ELR (cell line): ENCODE measurements at places on chromosomes 2 and 18.

- DNase-seq = no peak
Measured at GRCh38 chr2:120586507-120587278, 149.0 kb upstream of the GLI2 start.

- no peak for DNase-seq
Measured at GRCh38 chr18:9849407-9850283, 36.1 kb upstream of the TXNDC2 start.

DNA sequence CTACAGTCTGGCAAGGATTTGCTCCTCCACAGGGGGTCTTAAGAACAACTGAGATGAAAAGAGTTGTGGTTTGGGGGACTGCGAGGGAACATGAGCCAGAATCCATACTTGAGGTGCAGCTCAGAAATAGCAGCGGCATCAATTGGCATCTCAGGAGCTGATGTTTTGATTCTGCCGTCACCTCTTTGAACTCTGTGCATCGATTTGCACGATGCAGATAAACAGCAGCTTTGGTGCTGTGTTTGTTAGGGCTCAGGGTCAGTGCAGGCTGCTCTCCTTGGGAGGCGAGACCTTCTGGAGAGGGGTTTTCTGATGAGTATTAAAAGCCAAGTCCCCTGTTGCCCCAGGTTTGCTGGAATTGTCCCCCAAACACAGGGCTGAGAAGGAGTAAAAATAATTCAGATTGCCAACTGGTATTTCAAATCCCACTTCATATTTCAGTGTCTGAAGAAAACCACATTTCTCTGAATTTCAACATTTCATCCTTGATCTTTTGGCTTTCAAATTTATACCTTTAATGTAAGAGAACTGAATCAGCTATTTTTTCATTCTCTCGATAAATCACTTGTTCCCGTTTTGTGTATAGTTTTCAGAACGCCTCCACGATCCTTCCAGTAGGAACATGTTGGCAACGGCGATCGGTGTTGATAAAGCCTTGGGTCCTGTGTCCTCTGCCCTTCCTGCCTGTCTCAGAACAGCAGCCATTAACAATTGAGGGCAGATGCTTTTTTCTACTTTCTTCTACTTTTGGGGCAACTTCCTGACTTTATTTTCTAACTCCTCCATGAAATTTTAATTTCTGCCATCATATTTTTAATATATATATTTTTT is 65.0 kb downstream of the RAB31 start:
- DNase-seq = no peak

DNA sequence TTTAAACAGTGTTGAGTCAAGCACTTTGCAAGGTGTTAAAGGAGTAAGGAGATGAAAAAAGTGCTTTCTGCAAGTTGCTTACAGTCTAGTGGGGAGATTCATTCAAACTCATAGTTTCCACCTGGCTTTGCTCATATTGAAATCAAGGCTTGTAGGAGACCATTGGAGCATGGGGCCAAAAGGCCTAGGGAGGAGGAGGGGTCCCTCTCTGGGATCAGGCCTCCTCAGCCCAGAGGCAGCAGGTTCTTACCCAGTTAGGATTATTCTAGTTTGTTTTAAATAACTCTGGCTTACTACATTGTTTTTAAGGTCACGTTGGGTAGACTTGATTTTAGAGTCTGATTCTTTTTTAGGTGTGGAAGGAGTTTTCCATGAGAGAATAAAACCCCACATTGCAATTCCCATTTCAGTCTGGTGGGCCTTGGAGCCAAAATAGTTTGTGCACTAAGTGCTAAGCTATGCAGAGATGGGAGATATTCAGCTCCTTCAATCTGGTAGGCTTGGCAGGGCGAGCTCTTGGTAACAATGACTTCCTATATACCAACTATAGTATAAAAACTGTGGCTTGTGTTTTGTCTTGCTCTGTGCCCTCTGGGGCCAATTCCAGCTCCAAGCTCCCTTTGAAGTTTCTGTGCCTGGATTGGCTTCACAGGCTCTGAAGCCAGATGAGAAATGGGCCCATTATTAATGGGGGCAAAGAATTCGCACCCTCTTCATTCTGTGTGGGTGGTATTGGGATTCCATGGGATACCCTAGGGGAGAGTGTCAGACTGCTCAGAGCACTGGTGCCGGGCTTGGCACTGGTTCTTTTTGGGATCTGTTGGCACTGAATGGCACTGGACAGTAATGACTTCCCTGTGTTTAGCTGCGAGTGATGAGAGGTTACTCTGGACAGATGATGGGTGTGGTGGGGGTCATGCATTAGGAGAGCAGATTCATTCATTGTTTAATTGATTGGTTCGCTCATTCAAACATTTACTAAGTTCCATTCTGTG is 301.1 kb downstream of the MYCN start:
- no peak for DNase-seq

GRCh38 chr18:29979881-29980280 is 1062.7 kb downstream of the DSC3 start:
- peak; percentile 19 for DNase-seq

- DNase-seq = no peak
Measured at GRCh38 chr2:65075605-65076344, 19.6 kb downstream of the CEP68 start.

GRCh38 chr2:236863729-236864126 is 222.0 kb upstream of the COPS8 start:
- no peak for DNase-seq

- no peak for DNase-seq
Measured at GRCh38 chr18:12373116-12373770, 3.8 kb downstream of the AFG3L2 start.

- no peak for DNase-seq
Measured at GRCh38 chr2:128809259-128809636, 490.6 kb upstream of the HS6ST1 start.

DNA sequence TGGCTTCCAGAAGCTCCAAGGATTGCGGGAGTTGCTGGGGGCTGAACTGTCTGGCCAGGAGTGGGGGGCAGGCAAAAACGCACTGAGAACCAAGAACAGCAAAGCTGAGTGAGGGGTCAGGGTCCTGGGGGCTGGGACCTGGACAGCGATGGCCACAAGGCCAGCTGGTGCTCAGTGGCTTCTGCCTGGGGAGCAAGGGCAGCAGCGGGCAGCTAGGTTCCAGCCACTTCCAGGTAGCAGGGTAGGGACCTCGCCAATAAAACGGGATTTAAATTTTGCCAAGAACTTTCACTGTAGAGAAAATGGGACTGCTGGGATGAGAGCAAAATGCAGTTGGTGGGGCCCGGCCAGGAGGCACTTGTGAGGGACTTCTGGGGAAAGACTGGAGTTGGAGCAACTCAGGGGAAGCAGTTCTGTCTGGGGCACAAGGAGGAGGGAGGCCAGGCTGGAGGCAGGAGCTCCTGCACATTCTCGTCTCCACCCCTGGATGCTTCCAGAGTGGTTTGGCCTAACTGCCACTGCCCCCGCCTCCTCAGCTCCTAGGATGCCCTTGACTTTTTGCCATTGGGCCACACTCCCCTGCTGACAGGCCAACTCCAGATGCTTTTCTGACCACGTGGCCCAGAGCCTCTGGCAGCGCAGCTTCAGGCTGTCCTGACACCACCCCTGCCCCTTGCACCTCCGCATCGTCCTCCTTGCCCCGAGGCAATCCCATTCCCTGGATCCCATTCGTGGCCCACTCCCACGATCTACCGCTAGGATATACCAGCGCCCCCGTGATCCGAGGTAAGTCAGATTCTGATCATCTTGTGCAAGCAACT is 5.5 kb upstream of the CCDC74A start:
- DNase-seq = no peak

DNA sequence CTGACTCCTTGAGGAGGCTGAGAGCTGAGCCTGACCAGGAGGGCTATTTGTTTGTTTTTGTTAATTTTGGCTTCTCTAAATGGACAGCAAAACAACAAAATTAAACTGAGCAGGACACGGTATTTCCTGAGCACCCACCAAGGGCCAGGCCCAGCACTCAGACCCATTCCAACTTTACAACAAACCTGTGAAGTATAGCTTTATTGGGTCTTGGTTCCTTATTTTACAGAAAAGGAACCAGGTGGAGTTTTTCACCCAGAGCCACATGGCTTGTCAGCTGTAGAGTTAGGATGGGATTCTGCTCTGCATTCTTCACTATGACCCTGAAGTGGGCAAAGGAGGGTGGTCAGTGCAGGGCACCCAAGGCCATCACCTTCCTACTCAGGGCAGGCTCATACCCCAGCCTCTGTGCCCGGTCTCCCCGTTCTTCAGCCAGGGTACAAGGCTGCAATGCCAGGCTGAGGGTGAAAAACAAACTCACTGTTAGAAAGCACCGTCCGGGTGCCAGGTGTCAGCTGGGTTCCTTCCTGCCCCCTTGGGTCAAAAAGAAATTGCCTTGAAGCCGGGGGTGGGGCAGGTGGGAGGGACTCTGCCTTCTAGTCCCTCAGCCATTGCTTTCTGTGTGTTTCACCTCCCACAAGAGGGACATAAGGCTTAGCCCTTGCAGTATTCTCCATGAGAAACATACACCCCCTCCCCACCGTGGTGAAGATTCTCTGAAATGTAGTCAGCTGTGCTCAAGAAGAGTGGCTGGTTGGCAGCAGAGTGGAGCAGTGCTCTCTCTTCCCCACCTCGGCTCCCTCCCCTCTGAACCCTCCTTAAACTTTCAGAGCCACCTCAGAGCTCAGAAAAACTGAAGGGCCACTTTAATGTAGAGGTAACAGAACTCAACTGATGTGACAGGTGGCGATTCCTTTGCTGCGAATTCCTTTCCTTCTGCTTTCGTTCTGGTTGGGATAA is 2.2 kb downstream of the PSD4 start:
- DNase-seq = no peak

DNA sequence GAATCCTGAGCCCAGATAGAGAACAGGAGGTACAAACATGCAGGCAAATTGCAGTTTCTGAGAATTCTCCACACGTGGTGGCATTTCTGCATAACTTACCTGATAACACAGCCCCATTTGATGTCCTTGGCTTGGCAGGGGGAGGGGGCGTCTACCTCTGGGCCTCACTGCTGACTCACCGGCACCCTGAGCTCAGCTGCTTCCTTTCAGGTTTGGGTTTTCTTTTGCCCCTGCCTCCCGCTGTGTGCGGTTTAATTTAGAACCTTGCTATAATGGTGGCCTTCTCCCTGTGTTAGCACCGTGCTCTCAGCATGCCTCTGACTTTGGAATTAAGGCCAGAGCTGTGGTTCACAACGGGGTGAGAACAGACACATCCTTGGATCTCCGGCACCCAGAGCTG is 4.4 kb downstream of the CTIF start:
- peak; percentile 26 for DNase-seq

- DNase-seq = no peak
Measured at GRCh38 chr2:101723371-101724124, 26.0 kb downstream of the MAP4K4 start.

GRCh38 chr2:48844417-48845155 is 89.1 kb upstream of the LHCGR start:
- peak; percentile 26 for DNase-seq

GRCh38 chr18:48740068-48740440 is 201.2 kb downstream of the CTIF start:
- no peak for DNase-seq

DNA sequence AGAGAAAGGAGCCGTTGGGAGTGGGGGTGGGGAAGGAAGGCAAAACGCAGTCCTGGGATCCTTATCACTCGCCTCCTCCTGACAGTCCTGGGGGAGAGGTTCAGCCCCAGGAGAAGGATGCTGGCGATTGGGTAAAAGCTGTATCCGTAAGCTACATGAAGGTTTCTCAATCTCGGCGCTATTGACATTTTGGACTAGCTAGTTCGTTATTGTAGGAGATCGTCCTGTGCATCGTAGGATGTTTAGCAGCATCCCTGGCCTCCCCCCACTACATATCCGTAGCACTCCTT is 511 bp upstream of the TP53I3 start:
- no peak for DNase-seq

DNA sequence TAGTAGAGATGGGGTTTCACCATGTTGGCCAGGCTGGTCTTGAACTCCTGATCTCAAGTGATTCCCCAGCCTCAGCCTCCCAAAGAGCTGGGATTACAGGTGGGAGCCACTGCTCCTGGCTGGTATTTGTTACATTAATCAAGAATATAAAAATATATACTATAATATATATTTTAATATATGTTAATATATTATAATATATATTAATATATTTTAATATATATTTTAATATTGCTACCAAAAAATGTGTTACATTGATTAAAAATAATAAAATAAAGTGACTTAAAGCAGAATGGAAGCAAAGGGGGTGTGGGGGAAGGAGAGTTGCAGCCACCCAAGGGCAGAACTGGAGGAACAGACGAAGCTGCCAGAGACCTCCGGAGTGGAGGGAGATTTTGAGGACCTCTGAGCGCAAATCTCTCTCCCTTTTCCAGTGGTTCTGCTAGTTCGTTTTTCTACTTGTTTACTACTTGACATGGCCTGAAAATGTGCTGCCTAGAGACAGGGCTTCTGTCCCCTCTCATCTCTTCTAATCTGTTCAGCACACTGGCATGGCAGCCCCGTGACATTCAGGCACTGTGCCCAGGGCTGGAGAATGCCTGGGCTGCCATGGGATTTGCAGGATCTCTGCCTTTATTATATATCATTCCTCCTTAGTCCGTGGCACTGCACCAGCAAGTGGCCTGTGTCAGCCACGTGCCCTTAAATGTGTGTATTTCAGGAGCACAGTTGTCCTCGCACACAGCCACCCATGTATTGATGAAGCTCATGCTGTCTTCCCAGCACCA is 47.9 kb upstream of the RAB12 start:
- DNase-seq = no peak

DNA sequence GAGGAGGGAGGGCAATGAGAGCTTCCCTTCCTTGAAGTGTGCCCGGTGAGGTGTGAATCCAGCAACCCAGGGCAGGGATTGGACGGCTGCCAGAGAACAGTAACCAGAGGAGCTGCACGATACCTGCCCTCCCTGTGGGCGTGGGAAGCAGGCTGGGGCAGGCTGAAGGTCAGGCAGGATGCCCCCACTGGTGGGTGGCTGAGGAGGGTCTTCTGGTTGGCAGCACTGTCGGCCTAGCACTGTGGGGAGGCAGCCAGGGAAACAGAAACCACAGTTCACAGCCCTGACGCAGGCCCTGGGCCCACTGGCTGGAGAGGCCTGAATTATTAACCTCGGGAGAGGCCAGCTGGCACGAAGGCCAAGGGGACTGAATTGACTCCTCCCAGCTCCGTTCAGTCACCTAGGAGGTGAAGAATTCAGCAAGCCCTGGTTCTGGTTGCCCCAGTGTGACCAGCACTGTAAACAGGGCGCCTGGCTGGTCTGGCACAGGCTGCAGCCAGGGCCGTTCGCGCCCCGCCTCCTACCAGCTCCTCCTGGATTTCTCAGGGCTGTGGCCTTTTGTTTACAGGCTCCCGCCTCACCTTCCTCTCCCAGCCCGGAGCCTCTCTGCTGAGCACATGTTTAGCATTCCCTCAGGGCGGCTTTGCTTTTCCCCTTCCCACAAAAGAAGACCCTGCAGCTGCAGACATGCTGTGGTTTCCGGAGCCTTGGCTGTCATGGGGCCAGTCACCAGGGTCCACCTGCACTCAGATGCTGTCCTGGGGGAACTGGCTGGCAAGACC is 97.8 kb downstream of the B3GNT2 start:
- DNase-seq = no peak

DNA sequence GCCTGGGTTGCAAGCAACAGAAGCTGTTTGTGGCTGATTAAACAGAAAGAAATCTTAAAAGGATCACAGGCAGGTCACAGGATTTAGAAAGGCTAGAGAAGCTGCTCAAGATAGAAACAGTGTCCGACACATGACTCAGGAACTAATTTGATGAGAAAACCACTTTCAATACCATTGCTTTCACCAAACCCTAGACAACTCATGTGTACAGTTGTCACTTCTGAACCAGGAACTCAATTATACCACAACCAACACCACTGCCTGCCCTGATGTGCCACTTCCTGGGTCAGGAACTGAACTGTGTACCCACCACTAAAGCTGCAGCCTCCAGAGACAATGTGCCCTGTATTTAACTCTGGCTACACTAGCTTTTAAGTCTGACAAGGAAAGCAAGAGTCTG is 56.0 kb downstream of the TMEM247 start:
- DNase-seq = no peak

- no peak for DNase-seq
Measured at GRCh38 chr2:46460241-46460921, 19.0 kb upstream of the TMEM247 start.
